ENCODE measurements at places on chromosomes 16 and 17.

- peak; percentile 21 for DNase-seq
These were observed 1.5 kb downstream of the ZFPM1 start for GRCh38 chr16:88454523-88454947.

DNA sequence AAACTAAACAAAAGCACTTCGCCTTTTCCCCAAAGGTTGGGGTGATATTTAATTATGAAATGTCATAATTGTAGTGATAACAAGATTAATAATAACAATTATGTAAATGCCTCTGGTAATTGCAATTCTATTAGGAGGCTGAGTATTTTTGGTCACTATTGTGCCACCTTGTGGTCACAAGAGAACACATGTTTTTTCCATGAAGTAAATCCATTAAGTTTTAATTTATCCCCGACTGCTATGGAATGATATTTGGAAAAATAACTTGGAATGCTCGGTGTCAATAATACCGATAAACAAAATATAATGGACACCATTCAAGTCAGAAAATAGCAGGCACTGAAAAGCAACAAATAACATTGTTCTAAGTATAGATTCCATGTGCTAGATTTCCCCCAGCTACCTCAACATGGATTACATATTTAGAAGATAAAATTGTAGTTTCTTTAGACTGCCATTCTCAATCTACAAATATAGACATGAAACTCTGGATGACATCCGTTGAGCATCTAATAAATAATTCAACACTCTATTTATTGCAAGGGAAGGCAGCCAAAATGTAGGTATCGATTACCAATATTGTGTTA lies 25.0 kb upstream of the KCNJ2 start:
- no peak for DNase-seq

DNA sequence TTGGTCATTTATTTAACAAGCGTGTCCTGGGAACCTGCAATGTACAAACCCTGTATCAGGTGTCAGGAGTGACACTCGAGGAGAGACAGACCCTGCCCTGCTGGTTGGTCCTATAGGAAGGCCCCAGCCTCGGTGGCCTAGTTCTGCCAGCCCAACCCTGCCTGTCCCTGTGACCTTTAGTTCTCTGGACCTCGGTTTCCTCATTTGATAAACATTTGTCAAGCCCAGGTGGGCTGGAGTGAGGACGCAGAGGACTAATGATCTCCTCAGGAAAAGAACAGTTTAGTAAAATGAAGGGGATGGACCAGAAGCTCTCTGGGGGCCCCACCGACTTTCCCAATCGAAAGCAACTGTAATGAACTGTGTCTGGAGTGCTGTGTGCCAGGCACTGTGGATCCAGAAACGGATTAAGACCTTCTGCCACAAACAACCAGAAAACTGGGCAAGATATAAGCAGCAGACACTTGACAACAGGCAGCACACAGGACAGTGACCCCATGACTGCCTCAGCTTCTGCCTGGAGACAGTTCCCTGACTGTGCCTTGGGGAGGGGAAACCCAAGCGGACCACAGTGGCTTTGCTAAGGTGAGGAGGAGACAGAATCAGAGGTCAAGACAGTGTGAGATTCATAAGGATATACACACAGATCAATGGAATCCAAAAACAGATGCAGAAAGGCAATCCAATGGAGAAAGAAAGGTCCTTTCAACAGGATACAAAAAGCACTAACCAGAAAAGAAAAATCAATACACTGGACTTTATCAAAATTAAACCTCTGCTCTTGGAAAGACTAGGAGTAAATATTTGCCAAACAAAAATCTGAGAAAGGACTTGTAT lies 8.8 kb downstream of the PRCD start:
- DNase-seq: no peak

DNA sequence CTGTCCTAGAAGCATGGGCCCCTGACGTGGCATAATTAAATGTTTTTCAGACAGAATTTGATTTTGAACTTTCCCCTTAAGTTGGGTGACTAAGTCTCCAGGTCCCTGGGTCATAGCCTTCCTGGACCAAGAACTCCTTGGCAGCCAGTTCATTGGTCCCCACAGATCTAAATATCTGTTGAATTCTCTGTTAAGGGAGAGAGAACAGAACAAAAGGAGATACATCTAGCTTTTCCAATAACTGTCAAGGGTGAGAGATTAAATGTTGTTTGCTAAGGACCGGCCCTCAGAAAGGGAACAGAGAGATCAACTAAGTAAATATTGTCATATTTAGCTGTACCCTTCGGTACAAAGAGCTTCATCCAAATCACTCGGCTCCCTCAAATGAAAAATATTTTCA lies 78.2 kb upstream of the NOL11 start:
- no peak for DNase-seq

GRCh38 chr16:56517206-56517605 lies 2.6 kb downstream of the BBS2 start:
- no peak for DNase-seq

GRCh38 chr17:38417210-38417951 lies 10.9 kb upstream of the ARHGAP23 start:
- DNase-seq: no peak

DNA sequence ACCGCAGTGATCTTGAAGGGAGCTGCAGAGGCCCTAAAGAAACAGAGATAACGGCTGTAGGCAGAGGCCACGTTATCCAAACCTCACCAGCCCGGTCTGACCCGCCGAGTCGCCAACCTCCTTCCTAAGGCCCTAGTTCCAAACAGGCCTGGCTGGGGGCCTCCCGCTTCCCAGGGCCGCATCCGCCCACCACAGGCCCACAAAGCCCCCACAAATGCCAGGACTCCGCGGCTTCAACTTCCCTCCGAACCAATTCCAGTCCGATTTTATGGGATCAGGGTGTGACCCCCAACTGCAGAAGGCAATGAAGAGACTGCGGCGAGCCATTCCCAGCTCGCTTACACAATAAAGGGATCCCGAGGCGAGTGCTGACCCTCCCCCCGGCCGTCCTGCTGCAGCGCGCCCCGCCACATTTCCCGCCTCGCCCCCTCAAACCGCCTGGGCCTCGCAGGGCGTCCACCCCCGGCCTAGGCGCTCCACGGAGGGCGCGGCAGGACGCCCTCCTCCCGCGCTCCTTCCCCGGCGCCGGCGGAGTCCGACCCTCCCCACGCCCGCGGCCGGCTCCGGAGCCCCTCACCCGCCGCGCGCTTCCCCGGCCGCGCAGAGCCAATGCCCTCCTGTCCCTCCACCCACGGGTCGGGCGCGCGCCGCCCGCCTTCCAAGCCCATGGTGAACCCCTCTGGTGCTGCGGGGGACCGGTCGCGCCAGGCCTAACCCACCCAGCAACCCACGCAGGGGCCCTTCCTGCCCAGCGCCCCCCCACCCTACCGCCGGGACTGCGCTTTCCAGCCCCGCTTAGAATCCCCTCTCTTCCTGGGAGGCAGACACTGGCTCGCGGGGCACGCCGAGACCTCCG lies 926 bp downstream of the MYH10 start:
- no peak for DNase-seq

GRCh38 chr17:68054296-68054900 lies 18.9 kb downstream of the KPNA2 start:
- no peak for DNase-seq

DNA sequence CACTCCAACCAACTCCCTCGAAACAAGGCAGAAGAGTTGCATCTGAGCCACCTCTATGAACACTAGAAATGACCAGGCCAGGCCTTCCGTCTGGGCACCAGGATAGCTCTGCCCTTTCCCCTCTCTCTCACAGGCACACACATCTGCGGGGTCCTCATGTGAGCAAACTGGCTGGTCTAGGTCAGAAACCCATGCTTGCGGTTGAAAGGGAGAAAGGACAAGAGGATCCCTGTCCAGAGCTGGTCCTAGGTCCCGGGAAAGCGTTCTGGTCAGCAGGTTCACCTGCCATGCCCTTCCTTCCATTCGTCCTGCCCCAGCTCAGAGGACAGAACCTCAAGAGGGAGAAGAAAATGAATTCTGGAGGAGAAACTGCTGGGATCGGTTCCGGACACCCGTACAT lies 2.7 kb downstream of the MNT start:
- DNase-seq: no peak

- no peak for DNase-seq
These were observed 12.5 kb downstream of the CAPN15 start for GRCh38 chr16:539901-540530.

GRCh38 chr17:71905376-71906031 lies 215.3 kb upstream of the SOX9 start:
- no peak for DNase-seq

- DNase-seq: no peak
These were observed 2.2 kb upstream of the BAHCC1 start for GRCh38 chr17:81392909-81393654.

- no peak for DNase-seq
These were observed 129.8 kb downstream of the ZNF423 start for GRCh38 chr16:49726155-49726554.

DNA sequence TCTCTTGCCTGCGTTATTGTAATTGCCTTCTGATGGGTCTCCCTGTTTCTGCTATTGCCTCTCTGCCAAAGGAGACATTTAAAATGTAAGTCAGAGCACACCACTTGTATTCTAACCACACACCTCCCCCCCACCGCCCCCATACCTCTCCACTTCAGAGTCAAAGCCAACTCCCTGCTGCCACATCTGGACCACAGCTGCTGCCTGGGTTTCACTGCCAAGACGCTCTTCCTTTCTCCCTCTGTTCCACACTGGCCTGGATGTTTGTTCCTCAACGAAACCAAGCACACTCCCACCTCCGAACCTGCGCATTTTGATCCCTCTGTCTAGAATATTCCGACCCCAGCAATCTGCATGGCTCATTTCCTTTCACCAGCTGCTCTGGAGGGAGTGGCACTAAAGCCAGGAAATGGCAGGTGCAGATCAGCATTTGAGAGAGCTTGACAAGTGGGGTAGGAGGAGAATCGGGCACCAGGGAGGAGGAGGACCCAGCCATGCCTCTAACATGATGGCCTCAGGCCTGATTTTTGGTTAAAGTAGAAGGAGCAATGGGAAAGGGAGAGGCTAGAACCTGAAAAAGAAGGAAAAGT lies 92.4 kb upstream of the HS3ST2 start:
- DNase-seq: no peak

- DNase-seq: no peak
These were observed 1.8 kb upstream of the WIPI1 start for GRCh38 chr17:68459037-68459639.

- no peak for DNase-seq
These were observed 30.2 kb upstream of the ZNF469 start for GRCh38 chr16:88352261-88353200.

- no peak for DNase-seq
These were observed 48.4 kb downstream of the SEC14L1 start for GRCh38 chr17:77189148-77189547.

GRCh38 chr17:39679521-39680192 lies 8.2 kb downstream of the PGAP3 start:
- DNase-seq: peak; percentile 25

- no peak for DNase-seq
These were observed 196.8 kb downstream of the CA10 start for GRCh38 chr17:51961689-51962088.

- no peak for DNase-seq
These were observed 697 bp upstream of the SHISA9 start for GRCh38 chr16:12900599-12901203.

DNA sequence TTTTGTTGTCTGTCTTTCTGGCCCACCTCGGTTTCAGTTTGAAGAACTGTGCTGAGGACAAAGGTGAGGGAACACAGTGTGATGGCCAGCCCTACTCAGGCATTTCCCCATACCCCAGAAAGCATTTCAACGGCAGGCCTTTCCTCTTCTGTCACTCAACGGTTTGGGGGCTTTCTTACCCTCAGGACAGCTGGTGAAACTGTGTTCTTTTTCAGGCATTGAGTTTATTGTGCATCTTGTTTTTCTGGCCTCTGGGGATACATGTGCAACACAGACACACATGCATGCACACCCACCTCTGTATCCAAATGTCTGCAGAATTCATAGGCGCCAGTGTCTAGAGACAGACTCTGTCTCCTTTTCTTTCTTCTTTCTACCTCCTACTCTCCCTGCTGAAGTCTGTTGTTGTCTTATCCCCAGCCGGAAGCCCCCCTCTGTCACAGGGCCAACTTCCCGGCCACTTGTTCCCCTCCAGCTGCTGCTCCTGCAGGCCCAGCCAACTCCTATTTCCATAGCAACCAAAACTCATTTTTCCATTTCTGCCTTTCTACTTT lies 17.0 kb downstream of the CHD9 start:
- no peak for DNase-seq

DNA sequence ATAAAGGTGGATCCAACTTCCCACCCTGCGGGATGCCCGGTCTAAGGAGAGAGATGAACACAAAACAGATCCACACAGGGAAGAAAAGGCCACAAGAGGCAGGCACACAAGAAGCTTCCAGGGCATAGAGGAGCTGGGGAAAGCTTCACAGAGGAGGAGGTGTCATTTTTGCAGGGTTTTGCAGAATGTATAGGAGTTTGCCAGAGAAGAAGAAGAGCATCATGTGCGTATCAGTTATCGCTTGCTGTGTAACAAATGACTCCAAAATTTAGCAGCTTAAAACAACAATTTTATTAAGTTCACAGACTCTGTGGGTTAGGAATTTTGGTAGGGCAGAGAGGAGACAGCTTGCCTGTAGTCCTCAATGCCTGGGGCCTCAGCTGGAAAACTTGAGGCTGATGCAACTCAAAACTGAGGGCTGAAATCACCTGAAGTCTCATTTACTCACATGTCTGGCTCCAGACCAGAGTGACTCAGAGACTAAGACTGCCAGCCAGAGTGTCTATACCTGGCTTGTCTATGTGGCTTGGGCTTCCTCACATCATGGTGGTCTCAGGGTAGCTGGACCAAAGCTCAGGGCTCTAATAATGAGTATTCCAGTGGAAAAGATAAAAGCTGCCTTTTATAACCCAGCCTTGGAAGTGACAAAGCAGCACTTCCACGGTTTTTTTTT lies 33.9 kb upstream of the ZNF423 start:
- no peak for DNase-seq

DNA sequence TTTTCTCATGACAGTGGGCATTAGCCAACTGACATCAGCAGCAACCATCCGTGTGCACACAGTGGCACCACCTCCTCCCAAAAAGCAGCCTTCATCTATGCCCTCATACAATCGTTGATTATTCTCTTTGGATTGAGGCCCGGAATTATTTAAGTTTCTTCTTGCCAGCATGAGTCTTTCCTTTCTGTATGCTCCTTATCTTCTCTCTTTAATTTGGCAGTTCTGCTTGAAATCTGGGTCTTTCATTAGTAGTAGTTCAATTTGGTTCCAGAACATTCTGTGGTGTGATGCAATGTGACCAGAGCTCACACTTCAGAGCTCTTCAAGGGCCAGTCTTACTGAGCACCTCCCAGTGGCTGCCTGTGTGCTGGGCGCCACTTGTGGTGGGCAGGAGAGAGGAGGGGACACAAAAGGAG lies 52.2 kb upstream of the STH start:
- DNase-seq: no peak

- peak; percentile 70 for DNase-seq
These were observed 797 bp downstream of the GRB7 start for GRCh38 chr17:39738568-39738901.

GRCh38 chr17:2532146-2532720 lies 20.5 kb upstream of the METTL16 start:
- DNase-seq: no peak

DNA sequence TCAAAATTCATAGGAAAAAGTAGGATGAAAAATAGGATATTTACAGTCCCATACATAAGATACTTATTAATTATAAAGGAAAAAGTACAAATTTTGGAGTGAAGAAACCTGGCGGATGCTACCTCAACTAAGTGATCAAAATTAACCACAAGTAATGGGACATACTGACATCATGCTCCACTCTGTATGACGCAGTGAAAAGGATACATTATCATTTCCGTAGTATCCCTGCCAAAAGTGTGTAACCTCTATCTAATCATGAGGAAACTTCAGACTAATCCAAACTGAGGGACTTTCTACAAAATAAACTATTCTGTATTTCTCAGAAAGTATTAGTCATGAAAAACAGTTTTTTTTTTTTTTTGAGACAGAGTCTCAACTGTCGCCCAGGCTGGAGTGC lies 60.5 kb downstream of the TRIM37 start:
- DNase-seq: no peak

All from CD8-positive, alpha-beta memory T cell (primary cell).